Effector memory CD4-positive, alpha-beta T cell (primary cell): ENCODE measurements at places on chromosomes 12 and 14.

GRCh38 chr14:100042286-100042685 is 22.9 kb upstream of the EVL start:
- no peaks in the 10 kb centered on the region for H3K4me1 ChIP-seq
- no peak for DNase-seq
- H3K27me3 ChIP-seq = no peaks in the 10 kb centered on the region
- no peak overlapping the region for H3K27ac ChIP-seq
- no peak overlapping the region for H3K4me3 ChIP-seq

DNA sequence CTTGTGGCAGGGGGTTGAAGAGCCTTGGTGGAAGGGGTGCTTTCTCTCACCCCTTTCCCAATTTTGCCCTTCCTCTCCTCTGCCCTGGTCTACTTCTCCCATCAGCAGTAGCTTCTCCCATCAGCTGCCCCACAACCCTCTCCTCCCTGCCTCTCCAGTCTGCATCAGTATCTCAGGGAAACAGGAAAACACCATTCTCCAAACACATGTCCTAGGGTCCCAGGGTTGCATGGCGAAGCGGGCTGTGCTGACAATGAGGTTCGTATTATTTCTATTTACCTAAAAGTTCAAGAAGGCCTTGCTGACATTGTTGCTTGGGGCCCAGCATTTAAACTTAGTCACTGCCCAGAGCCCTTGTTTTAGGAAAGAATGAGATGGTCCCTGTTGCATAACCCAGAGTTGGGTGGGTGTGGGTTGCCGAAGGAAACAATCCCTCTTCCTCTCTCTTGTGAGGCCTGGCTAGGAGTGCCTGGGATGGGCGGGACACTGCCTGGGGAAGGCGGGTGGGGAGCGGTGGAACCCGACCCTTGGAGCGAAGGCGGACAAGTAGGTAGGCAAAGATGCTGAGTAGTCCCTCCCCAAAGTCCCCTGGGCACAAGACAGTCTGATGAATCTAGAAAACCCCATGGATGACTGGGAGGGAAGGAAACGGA is 1.3 kb upstream of the IGFBP6 start:
- H3K27ac ChIP-seq = no peak overlapping the region
- H3K27me3 ChIP-seq = no peaks in the 10 kb centered on the region
- no peaks in the 10 kb centered on the region for H3K36me3 ChIP-seq
- H3K4me3 ChIP-seq = no peak overlapping the region

GRCh38 chr14:34623506-34623905 is 6.4 kb downstream of the SNX6 start:
- H3K4me1 ChIP-seq = peaks cover 6% of the 10 kb centered on the region
- H3K27me3 ChIP-seq = no peaks in the 10 kb centered on the region

GRCh38 chr12:110704750-110705149 is 15.8 kb upstream of the HVCN1 start:
- no peaks in the 10 kb centered on the region for H3K36me3 ChIP-seq
- DNase-seq = no peak
- H3K4me3 ChIP-seq = no peak overlapping the region
- no peak overlapping the region for H3K27ac ChIP-seq
- H3K27me3 ChIP-seq = no peaks in the 10 kb centered on the region
- H3K4me1 ChIP-seq = no peaks in the 10 kb centered on the region

DNA sequence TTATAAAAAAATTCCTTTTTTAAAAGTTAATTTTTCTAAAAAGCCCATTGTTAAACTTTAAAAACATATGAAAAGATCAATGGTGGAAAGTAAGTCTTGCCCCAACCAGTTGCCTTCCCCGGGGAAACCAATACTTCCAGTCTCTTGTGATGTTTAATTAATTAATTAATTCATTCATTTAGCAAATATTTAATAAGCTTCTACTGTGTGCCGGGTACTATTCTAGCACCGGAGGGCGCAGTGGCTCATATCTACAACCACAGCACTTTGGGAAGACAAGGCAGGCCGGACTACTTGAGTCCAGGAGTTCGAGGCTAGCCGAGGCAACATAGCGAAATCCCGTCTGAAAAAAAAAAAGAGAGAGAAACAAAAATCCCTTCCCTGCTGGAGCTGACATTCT is 87.4 kb downstream of the HECTD4 start:
- no peak for DNase-seq
- no peak overlapping the region for H3K4me3 ChIP-seq
- H3K36me3 ChIP-seq = peaks cover 4% of the 10 kb centered on the region
- no peaks in the 10 kb centered on the region for H3K27me3 ChIP-seq
- H3K4me1 ChIP-seq = no peaks in the 10 kb centered on the region
